Bone marrow (tissue), 2 donors: ENCODE measurements at places on chromosomes 16 and 17.
A peak's percentile ranks its signal among the peaks of the same experiment; 100 is the strongest.

- no peak for DNase-seq
Observed at GRCh38 chr16:86594721-86595120, 16.4 kb downstream of the FOXL1 start.

DNA sequence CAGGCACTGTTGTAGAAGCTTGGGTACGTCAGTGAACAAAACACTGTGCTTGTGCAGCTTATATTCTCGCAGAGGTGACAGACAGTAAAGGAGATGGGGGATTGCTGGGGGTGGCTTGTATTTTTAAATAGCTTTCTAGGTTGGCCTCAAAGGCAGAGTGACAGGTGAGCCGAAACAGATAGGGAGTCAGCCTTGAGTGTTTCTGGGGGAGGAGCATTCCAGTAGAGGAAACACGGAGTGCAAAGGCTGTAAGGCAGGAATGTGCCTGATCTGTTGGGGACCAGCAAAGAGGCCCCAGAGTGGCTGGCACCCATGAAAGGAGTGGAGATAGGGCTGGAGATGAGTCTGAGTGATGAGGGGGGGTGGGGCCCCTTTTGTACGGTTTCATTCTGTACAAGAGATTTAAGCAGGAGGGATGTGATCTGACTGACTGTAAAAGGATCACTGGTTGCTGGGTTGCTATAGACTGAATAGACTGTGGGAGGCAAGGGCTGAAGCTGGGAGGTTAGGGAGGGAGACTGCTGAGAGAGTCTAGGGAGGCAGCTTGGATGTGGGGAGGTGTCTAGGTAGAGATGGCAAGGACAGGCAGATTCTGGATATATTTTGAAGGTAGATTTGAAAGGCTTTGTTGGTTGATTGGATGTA, 15.2 kb downstream of the NUP93 start:
- DNase-seq = no peak

DNA sequence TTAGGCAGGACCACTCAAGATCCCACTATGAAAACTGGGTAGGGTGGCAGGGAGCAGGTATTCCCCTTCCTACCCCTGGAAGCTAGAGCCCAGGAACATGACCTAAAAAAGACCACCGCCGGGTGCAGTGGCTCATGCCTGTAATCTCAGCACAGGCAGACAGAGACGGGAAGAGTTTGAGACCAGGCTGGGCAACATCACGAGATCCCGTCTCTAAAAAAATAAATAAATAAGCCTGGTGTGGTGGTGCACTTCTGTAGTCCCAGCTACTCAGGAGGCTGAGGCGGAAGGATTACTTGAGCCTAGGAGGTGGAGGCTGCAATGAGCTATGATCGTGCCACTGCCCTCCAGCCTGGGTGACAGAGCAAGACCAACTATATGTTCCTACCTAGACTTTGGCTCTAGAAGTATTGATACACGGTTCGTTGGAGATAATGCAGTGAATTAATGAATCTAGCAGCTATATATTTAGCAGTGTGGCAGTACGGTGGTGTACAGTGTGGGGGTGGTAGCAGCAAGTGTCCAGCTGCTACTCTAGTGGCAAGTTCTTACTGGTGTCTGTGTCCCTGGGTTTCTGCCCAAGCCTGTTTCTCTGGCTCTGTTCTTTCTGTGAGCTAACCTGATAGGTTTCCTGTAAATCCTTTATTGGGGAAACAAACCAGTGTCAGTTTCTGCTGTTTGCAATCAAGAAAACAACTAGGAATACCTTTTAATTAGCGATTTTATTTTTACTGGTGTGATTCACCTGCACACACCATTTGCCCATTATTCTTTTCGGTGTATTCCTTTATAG, 3.3 kb upstream of the USP31 start:
- DNase-seq = no peak

DNA sequence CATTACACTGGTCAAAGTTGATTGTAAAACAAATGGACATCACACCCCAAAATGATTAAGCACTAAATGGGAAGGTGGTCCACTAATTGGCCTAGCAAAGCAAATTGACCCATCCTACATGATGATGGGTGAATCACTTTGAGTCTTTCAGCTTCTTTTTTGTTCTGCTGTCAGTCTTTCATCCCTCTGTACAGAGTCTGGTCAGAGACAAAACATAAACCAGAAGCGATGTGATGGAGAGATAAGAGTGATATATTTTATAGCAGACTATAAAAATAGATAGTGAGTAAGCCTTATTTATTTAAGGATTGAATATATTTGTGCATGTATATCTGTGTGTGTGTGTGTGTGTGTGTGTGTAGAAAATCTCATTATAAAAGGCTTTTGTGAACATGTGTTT, 618.4 kb upstream of the SOX9 start:
- no peak for DNase-seq

GRCh38 chr17:56834380-56835263, 671 bp downstream of the DGKE start:
- DNase-seq = peak; percentile 51

DNA sequence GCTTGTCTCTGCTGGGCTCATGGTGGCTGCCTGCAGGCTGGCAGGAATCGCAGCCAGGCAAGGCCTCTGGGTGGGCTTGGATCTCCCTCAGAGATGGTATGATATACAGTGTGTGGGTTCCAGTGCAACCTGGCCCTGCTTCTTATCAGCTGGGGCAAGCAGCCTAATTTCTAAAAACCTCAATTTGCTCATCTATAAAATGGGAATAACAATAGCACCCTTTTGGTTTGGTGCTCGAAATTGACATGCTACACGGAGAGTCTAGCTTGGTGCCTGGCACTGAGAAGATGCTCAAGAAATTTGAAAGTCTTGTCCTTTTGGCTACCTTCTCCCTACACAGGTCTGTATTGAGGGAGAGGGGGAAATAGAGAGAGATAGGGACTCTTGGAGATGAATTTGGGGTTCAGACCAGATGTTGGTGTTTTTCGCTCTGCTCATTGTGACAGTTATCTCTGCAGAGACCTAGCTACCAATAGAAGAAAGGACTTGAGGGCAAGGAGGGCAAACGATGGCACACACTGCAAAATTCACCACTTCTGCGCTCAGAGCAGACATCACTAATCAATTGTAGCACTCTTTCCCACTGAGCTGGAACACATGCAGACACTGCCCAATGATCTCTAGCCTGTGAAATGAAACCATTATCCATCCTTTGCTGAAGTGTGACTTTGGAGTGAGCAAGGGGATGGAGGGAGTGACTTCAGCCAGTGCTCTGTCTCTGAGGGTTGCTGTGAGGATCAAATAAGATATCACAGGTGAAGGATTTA, 15.6 kb downstream of the BEAN1 start:
- no peak for DNase-seq

DNA sequence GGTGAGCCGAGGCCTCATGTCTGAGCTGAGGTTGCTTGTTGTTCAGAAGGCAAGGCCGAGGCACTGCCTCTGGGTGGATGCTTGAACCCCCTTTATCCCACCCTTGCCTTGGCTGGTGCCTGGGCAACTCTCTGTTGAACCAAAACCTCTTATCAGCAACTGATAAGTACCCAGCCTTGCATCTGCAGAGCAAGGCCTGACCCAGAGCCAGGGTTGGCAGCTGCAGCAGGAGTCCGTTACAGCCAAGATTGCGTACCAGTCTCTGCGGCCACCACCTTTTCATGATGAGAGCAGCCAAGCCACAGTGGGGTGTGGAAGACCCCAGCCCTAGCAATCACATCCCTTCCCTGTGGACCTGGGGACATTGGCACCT, 118.3 kb downstream of the RAB11FIP4 start:
- no peak for DNase-seq

GRCh38 chr16:84782846-84783245, 36.9 kb upstream of the CRISPLD2 start:
- DNase-seq = no peak

- DNase-seq = no peak
Observed at GRCh38 chr17:45171338-45172231, 9.9 kb downstream of the HEXIM2 start.

GRCh38 chr17:45641541-45641940, 142.6 kb upstream of the CRHR1 start:
- no peak for DNase-seq

DNA sequence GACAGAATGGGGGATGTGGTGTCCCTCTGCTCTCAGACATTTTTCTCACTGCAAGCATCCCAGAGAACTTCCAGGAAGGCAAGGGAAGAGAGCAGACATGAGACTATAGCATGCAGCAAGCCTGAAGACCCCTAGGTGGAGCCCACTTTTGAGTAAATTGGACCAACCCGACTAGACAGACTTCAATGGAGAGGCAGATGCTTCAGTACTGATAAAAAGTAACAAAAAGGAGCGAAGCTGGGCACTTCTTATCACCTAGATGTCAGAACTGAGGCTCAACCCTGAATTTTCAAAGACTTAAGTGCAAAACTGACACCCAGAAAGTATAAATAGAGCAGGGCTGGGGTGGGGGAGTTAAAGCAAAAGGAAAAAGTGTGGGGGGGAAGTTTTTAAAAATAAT, 130.8 kb downstream of the PMP22 start:
- no peak for DNase-seq

GRCh38 chr16:23914946-23915530, 79.3 kb downstream of the PRKCB start:
- DNase-seq = no peak

DNA sequence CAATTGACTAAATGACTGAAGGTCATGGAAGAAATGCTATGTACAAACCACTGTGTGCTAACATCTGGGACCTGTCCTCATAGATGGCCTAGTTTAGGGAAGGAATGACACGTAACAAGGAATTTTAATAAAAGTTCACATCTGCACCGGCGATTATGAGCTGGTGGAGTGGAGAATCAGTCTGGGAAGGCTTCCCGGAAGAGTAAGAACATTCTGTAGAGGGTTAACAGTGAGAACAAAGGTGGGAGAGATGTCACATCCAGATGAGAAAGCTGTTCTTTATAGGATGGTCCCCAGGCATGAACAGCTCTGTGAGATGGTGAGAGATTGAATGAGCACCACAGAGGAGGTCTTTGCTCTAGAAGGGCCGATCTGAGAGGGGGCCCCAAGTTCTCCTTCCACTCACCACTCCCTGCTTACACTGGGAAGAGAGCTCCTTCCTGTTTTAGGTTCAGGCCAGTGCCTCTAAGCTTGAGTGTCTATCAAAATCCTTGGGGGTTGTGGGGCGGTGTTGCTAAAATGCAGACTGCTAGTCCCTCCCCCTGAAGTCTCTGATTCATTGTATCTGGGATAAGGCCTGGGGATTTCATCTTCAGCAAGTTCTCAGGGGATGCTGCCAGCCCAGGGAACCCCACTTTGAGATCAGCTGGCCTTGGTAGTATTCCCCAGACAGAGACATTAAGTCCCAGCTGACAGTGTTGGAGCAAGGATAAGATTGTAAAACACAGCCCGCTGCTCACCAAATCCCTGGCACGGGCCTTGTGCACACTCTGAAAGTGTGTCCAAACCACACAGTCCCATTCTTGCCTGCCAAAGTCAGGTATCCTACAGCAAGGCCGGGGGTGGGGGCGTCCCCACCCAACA, 294.7 kb upstream of the MAF start:
- DNase-seq = no peak

DNA sequence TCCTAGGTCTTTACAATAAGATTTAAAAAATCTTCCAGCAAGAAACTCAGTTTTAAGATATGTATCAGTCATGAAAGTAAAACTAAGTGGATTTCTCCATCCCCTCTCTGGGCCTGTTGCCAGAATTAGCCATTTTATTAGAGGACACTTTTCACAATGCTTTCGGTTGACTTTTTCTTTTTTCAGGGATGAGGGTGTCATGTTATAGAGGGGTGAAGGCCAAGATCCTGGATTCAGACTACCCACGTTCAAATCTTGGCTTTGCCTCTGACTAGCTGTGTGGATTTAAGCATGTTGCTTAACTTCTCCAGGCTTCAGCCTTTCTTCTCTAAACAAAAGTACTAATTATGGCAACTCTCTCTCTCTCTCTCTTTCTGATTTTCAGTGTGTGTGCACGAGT, 111.7 kb upstream of the COX10 start:
- no peak for DNase-seq

DNA sequence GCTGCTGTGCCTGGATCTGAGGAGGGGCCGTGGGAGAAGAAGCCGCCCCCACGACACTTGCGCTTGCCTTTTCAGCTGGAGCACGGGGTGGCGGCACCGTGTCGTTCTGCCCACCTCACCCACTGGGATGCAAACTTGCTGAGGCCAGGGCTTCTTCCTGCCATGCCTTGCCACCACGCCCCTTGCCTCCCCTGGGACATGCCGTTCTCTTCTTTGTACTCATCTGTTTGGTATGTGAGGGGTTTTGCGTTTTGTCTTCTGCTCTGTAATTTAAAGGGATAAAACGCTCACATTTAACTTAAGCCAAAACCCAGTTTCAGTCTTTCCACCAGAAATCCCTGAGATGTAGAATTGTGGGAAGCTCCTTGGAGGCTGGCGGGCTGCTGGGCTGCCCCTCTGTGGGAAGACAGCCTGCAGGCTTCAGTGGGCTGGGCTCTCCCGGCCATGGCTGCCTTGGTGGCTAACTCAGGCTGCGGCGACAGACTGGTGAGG, 180.2 kb downstream of the RPTOR start:
- no peak for DNase-seq

DNA sequence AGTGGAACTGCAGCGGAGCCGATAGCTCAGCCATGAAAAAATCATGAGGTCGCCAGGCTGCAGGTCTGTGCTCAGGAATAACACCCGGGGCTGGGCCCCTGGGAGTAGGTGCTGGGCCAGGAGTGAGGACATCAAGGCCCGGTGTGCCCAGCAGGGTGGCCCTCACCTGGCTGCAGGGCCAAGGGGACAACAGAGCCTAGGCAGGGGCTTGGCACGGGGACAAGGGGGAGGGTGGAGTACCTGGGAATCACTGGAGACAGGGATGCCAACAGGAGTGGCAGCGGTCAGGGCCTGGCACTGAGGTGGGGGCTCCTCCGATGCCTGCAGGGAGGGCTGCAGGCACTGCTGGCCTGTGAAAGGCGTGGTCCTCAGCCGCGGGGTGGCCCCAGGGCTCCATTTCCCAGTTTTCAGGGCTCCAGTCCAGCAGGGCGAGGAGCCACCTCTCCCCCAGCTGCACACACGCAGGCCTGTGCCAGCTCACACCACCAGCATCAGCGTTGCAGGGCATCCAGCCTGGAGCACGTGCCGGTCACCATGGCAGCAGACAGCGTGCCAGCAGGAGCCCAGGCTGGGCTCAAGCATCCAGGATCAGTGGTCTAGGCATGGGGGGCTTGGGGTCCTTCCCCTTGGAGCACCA, 4.7 kb upstream of the FSCN2 start:
- DNase-seq = no peak

DNA sequence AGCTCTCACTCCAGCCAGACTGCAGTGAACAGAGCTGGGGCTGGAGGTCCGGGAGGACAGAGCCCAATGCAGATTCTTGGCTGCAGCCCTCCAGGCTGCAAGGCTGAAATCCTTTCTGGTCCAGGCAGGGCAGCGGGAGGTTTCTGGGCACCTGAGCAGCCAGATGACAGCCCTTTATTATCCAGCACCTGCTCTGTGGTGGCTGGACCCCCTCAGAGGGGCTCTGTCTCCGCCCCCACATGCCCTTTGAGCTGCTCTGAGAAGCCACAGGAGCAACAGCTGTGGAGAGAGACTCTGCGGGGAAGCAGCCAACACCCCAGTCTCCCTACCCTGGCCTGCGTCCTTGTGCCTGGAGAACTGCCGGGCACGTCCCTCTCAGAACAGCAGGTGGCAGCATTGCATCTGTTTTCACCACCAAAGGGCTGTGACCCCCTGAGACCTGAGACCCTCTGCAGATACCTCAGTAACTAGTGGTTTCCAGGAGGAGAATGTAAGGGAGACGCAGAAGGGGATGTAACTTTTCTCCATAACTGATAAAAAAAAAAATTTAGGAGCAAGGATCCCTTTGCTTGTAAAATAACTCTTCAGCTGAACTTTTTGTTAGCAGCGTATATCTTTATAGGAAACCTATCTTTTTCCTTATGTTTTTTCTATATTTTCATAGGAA, 3.7 kb upstream of the CNP start:
- peak; percentile 25 for DNase-seq

GRCh38 chr16:67429799-67430503, 970 bp upstream of the HSD11B2 start:
- DNase-seq = no peak

GRCh38 chr16:86664522-86665318, 86.4 kb downstream of the FOXL1 start:
- DNase-seq = no peak
